ENCODE measurements at places on chromosomes 1 and 21.

DNA sequence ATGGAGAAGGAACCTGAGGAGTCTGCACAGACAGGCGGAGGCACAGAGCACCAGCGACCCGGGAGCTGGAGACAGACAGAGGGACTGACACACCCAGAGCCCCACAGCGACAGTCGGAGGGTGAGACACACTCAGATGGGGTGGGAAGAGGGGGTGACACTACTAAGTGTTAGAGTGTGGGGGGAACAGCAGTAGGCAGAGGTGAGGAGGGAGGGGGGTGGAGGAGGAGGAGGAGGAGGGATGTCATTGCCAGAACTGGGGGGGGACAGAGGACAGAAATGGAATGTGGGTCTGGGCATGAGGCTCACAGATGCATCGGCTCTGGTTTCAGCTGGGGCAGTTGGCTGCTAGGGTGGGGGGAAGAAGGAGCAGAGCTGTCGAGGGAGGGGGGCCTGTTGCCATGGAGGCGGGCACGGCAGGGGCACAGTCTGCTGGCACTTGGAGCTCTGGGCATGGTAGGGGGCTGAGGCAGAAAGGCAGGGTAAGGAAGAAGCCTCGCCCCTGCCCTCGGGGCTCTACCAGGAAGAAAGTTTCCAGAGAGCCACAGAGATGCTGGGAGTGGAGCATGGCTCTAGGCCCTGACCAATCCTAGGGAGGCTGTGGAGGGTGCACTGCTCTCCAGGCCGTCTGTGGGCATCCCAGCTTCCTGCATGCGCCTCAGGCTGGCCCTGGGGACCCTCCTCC, 37.3 kb downstream of the AHDC1 start:
- DNase-seq = peak; percentile 31

- DNase-seq = peak; percentile 92
Measured at GRCh38 chr1:51666478-51666877, 49.6 kb downstream of the OSBPL9 start.

GRCh38 chr1:189432753-189433152, 1044.9 kb downstream of the BRINP3 start:
- DNase-seq = no peak

DNA sequence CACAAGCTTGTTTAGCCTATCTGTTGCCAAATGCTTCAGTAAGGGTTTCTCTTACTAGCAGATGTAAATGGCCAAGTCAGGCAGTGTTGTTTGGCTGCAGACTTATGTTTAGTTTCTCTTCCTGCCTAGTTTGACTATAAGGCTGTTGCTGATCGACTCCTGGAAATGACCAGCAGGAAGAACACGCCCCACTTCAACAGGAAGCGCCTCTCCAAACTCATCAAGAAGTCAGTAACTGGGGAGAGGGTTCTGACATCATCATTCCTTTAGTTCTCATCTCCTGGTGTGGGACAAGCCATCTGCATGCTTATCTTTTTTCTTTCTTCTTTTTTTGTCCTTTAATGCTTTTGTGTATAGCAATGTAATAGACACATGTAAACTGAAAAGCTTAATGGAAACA, 25.1 kb downstream of the RRP1B start:
- no peak for DNase-seq

GRCh38 chr1:84949664-84950063, 47.2 kb downstream of the MCOLN2 start:
- DNase-seq = no peak

- peak; percentile 88 for DNase-seq
Measured at GRCh38 chr1:44721485-44722361, 9.2 kb downstream of the RNU5D-1 start.

DNA sequence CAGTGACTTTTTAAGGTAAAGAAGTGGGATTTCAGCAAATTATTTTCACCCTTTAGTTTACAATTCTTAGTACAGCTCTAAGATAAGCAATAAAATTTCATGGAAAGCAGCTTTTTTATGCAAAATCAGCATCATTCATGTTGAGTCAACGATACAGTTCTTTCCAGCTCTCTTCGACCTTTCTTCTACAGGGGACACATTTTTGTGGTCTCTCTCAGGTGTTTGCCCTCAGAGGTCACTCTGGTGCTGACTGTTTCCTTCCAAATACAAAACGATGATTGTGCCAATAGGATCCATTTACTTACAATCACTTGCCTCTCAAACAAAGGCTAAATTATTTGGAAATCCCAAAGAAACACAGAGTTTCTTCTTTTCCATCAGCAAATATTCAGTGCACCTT, 51.0 kb downstream of the PSMG1 start:
- DNase-seq = no peak

GRCh38 chr21:37041706-37042271, 31.1 kb downstream of the PIGP start:
- no peak for DNase-seq

DNA sequence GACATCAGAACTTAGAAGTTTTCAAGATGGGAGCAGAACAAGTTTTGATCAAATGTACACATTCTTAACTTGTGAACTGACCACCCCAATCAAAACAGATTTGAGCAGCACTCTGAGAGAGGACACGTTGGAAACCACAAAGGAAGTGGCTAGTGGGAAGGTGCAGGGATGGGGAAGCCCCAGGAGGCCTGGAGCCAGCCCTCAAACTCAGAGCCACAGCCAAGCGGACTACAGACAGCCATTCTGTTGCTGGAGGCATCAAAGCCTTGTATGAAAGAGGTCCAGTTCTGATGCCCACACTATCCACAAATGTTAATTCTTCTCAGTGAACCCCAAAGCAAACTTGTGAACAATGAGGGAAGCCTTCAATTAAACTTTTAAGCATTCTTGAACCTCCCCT, 143.6 kb upstream of the RAB4A start:
- peak; percentile 20 for DNase-seq

DNA sequence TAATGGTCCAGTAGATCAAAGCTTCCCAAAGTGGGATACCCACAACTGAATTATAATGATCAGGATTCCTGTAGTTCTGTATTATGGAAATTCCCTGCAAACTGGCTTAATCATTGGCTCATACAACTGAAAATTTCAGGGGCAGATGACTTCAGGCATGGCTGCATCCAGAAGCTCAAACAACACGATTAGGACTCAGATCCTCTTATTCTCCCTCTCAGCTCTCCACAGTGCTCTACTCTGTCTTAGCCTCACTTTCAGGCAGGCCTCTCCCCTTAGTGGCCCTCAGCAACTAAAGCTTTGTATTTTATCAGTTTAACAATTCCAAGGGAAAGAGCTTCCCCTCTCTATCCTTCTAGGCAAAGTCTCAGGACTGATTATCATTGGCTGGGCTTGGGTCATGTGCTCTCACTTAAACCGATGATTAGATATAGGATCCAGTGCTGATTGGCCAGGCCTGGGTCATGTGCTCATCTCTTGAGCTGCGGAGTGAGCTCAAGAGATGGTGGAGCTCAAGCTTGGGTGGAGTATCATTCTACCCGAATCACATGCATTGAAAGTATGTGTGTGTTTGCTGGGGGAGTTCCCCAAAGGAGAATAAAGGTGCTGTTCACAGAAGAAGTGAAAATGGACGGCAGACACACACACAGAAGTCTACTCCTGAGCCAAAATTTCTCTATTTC, 57.9 kb upstream of the RUNX3 start:
- DNase-seq = no peak

GRCh38 chr1:114075105-114075504, 78.6 kb downstream of the SYT6 start:
- DNase-seq = no peak

GRCh38 chr1:167938080-167938636, 1.3 kb upstream of the MPC2 start:
- DNase-seq = no peak

GRCh38 chr21:41900401-41900800, 21.3 kb upstream of the PRDM15 start:
- DNase-seq = no peak

- no peak for DNase-seq
Measured at GRCh38 chr1:197485790-197486189, 217.7 kb downstream of the CRB1 start.

- DNase-seq = no peak
Measured at GRCh38 chr1:177219554-177220458, 49.0 kb downstream of the BRINP2 start.

DNA sequence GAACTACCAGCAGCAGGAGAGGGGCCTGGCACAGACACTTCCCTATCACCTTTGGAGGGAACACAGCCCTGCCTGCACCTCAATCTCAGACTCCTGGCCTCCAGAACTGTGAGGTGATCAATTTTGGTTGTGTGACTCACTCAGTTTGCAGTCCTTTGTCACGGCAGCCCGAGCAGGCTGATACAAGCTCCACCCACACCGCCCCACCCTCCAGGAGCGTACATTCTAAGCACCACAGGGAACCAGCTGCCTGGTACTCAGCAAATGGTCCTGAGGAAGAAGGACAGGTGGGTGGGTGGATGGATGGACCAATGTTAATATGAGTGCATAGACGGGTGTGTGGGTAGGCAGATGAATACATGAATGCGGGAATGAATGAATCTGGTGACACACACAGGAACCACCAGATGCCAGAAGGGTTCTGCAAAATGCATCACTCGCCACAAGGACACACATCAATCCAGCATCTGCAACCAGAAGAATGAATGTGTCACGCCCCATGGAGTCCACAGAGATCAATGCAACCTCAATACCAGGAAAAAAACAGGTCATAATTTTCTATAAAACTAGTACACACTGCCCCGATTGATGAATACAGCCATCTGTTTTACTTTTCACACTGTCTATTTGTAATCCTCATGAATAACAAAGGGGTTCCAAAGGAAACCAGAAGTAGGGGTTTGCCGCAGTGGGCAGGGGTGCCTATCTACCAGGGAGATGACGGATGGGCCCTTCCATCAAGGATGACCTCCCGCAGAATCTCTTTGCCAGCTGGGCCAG, 284.5 kb downstream of the NPHP4 start:
- no peak for DNase-seq

DNA sequence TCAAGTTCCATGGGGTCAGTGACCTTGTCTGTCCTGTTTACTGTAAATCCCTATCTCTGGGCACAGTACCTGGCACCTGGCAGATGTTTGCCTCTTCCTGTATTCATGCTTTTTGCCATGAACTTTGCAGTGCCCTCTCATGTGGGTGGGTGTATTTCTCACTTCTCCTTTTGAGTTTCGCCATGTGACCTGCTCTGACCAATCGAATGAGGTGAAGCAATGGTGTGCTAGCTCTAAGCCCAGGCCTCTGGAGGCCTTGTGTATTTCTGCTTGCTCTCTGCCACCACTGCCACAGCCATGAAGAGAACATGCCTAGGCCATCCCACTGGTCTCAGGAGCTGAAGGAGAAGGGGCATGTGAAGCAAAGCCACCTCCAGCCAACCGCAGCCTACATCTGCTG, 185.5 kb upstream of the ZC3H12A start:
- DNase-seq = no peak

- DNase-seq = no peak
Measured at GRCh38 chr1:110876748-110877341, 3.9 kb downstream of the CD53 start.

GRCh38 chr21:33403128-33403785, at the start of gene IFNGR2:
TSS of gene IFNGR2 (plus strand) at chr21:33403413. CDS start at chr21:33403544, 131 bp downstream.
- DNase-seq = peak; percentile 51

GRCh38 chr1:116211294-116211693, 100.1 kb downstream of the MAB21L3 start:
- DNase-seq = no peak

DNA sequence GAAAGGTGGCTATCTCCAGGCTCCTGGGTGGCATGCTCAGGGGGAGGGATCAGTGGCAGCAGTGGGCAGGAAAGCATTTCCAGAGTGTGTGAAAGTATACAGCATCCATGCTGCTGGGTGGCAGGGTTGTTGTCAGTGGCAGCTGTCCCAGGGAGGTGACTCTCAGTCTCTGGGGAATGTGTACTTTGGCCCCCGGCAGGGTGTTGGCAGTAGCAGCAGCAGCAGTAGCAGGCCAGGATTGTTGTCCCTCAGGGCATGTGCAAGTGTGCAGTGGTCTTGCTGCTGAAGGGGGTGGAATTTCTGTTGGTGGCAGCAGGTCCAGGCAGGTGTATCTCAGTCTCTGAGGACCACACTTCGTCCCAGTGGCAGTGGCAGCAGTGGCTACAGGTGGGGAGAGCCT, 71.7 kb upstream of the GUCA2B start:
- no peak for DNase-seq

DNA sequence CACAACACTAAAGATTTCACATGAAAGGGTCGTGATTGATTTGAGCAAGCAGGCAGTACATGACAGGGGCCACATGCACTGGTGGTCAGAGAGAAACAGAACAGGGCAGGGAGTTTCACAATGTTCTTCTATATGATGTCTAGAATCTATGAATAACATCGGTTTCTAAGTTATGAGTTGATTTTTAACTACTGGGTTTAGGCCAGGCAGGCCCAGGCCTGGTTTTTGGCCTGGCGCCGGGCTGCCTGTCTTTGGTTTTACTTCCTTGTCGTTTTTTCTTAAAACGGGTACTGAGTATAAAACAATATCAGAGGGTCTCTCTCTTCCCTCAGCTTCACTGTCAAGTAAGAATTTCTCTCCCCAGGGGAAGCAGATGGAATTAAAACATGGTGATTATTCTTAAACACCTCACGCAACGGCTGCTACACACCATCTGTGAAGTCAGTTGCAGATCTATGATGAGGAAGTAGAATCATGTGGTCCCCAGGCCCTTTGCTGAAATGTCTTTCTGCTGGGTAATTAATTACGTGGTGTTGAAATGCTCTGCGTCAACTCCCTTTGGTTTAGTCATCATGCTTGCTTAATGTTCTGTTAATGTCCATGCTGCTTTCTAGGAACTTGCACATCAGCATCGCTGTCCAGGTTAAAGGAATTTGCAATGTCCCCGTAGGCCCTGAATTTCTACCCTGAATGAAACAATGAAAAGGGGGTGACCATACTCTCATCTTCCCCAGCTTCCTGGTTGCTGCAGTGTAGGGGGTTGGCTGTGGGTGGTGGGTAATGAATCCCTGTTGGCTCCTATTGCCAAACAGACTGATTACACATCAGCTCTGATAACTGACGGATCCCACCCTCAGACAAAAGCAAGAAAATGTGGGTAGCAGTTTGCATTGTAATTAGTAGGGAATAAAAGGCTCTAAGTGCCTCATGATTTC, 70.3 kb downstream of the SERINC2 start:
- peak; percentile 91 for DNase-seq

DNA sequence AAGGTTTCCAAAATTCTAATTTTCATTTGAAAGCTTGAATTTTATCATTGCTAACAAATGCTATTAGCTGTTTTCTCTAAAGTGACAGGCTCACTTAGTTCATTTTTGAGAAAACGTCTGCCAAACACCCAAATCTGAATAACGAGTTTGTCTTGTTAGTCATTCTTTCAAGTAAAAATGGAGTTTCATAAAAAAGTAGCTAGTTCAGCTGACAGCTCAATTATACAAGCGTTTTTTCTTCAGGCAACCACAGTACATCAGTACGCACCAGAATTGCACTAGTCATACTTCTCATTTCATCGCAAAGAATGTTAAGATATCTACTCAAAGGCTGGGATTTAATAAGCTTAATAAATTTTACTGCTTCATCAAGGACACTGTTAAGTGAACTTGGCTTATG, 72.3 kb upstream of the SLFNL1 start:
- no peak for DNase-seq

GRCh38 chr21:45467221-45467779, 62.3 kb downstream of the COL18A1 start:
- no peak for DNase-seq

Data from fibroblast of skin of scalp (primary cell).